ENCODE measurements at places on chromosomes 16 and 17.
A peak's percentile ranks its signal among the peaks of the same experiment; 100 is the strongest.

GRCh38 chr17:79273660-79274059, 199.0 kb downstream of the ENGASE start:
- no peak for DNase-seq

DNA sequence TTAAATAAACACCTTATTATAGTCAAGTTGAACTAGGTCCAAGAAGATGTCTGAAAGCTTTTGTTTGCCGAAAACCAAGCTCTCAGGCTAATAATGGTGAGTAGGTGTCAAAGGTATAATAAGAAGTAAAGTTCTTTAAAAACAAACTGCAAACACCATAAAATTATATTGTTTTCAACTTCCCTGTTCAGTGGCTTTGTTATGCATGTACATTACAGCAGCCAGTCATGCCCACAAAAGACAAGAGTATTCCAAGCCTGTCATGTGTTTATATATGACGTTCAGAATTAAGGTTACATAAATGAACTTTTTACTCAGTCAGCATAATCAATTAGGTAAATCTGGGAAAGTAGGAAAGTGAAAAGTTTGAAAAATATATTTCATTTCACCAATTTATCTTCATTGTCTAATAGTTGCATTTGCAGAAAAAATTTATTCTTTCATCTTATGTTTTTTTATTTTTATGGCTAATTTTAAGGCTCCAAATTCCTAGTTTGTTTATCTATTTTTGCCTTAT, 928.7 kb upstream of the SOX9 start:
- DNase-seq = no peak

DNA sequence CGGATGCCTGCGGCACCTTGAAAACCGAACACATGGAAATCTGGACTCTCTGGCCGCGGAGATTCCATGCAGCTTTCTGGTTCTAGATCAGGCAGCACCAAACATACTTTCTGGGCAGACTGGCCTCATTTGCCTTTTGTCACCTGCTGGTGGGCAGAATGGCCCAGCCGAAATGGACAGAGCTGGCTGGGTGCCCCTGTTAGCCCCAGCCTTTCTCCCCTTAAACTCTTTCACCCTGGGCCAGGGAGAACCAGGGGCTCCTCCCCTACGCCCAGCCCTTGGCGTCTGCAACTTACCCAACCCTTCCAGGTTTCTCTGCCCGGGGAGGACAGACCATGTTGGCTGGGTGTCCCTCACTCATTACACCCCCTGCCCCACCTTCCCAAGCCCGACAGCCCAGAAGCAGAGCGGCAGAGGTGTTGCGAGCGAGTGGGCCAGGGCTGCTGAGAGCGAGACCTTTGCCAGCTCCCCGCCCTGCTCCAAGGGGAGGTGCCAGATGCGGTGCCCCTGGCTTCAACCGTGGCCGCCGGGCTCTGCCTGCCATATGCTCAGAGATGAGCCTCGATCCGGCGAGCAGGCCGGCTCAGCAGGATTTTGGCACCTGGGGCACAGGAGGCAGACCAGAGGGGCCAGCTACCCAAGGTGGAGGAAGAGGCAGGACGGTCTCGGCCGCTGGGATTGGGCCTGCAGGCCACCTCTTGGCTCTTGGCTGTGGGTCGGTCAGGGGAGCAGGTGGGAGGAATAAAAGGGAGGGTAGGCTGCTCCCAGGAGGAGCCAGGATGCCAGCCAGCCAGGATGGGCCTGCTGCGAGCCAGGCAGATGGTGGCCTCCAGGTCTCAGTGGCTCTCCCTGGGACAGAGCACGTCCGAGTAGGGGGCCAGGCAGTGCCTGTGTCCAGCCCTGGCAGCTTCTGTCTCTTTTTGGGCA, 191.3 kb downstream of the NTN1 start:
- DNase-seq = no peak

DNA sequence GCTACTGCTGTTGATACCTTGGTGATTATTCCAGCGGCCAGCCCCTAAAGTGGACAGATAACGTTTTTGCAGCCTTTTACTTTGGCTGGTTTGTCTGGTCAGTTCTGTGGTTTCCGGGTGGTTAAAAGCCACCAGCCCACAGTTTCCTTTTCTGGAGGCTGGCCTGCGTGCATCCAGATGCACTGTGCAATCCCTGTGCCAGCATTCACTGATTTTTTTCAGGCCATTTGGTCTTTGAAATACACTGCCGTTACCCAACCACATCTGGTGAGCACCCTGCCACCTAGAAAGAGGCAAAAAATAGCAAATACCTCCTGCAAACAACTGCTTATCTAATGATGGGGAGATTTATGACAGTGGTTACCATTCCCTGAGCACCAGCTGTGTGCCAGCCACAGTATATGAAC, 797 bp downstream of the NUDT7 start:
- DNase-seq = no peak

- DNase-seq = no peak
Observed at GRCh38 chr17:77356109-77356689, 215.4 kb downstream of the SEC14L1 start.

DNA sequence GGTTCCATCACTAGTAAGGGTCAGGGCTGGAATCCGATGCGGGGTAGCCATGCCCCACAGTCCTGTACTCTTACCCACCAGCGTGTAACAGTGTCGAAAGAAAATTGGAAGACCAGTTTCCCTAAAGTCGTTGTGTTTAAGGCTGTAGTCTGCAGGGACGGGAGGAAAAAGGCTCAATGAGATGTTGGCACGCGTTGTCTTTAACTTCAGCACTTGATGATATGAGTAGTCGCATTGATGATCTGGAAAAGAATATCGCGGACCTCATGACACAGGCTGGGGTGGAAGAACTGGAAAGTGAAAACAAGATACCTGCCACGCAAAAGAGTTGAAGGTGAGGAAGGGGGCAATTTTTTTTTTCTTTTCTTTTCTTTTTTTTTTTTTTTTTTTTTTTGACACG, 1.3 kb downstream of the HSBP1 start:
- DNase-seq = no peak

GRCh38 chr17:2250140-2251095, 53.2 kb downstream of the SMG6 start:
- DNase-seq = peak; percentile 30

DNA sequence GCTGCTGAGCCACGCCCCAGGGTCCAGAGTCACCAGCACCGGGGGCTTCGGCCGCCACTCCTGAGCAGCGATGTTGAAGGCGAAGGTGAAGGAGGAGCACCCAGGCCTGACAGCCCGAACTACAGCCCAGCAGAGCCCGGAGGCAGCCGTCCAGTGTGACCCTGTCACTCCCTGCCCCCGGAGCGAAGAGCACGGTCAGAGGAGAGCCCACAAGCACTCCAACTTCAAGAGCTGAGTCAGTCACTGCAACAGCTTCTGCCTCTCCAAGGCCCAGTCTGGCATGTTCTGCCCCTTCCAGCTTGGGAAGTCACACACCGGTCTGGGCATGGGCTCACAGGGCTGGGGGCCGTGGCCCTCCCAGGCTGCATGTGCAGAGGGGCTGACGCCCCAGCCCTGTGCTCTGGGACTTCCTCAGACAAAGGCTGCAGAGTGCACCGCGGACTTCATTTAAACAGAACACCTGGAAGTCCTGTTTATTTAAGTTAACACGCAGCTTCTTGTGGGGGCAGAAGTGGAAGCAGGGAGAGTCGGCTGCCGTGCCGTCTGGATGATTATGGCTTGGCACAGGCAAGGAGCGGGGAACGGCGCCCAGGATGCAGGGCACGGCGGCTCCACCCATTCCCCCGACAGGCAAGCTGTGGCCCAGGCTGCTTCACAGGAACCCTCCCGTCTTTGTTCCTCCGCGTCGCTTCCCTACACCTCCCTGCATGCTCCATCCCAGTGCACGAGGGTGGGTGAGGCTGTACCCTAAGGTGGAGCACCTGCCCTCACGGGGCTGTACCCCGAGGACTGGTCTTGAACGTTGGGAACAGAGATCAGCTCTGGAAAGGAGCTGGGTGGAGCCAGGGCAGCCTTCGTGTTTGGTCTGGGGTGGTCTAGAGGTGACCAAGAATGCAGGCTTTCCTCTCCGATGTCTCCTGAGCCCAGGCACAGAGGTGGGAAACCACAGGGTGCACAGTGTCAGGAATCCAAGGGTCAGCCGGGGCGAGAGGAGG, 68.9 kb upstream of the METRNL start:
- no peak for DNase-seq

DNA sequence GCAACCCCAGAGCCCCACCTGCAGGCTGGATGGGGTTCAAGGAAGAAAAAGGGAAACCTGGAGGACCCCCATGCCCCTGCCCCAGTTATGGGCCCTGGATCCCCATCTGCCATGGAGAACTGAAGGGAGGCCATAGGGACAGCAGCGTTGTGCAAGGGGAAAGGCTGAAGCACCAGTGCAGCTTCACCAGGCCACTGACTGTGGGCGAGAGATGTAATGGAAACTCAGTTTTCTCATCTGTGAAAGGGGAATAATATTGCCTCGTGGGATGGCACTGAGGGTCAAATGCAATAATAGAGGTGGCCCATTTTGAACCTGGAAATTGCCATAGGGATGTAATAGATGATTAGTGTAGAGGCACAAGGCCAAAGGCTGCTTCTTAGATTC, 9.9 kb upstream of the TSPOAP1 start:
- no peak for DNase-seq

GRCh38 chr17:2375406-2375805, 25.5 kb downstream of the MNT start:
- no peak for DNase-seq

- no peak for DNase-seq
Observed at GRCh38 chr17:74455025-74455545, 11.3 kb upstream of the CD300A start.

- DNase-seq = no peak
Observed at GRCh38 chr17:43449470-43450248, 34.1 kb upstream of the DHX8 start.

- no peak for DNase-seq
Observed at GRCh38 chr17:40866838-40867237, at the start of gene KRT12. TSS of gene KRT12 (minus strand) at chr17:40867223. CDS start at chr17:40867186, 37 bp downstream.

DNA sequence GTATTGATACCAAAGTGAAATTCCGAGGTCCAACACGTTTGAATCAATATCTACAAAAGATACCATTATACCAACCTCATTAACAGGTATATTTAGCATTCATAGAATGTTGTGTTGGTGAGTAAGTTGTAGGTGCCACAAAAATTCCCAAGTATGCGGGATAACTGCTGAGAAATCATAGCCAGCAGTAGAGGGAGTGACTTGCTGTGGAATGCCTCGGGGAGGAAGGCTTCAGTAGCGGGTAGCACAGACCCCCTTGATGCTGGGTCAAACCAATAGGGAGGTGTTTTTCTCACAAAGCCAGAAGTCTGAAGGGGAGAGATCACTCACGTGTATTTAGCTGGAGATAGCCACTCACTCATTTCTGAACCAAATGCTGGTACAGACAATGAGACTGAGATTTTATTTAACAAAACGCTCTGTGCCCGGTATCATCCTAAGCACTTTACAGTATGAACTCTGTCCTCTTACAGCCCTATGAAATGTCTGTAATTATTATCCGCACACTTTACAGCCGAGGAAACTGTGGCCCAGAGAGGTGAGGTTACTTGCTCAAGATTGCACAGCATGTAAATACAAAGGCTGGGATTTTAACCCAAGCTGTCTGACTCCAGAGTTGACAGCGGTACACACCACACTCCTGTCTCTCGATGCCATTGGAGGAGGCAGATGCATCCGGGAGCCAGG, 23.1 kb downstream of the HSBP1 start:
- no peak for DNase-seq

GRCh38 chr16:1745900-1746692, 25.2 kb downstream of the NME3 start:
- DNase-seq = no peak

DNA sequence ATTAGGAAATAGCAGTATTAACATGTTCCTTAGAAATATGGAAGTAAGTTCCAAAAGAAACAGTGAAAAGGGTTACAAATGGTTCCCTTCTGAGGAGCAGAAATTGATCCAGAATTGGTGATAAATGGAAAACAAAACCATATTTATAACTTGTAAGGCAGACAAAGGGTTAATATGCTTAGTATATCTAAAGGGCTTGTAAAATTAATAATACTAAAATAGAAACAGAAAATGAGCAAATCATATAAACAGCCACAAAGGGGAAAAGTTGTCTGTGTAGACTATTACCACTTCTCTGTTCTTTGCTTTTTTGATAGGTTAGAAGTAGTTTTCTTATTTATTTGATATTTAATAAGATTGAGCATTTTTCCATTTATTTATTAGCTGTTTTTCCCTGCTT, 64.4 kb downstream of the NFATC3 start:
- no peak for DNase-seq

- DNase-seq = no peak
Observed at GRCh38 chr16:52548261-52549010, 1.5 kb upstream of the TOX3 start.

- no peak for DNase-seq
Observed at GRCh38 chr17:57370619-57371018, 114.3 kb downstream of the MSI2 start.

GRCh38 chr16:68228652-68229051, 7.3 kb downstream of the ESRP2 start:
- no peak for DNase-seq

Measured in activated CD8-positive, alpha-beta memory T cell treated with anti-CD3 and anti-CD28 coated beads for 1 hour (primary cell).